ENCODE measurements at places on chromosomes 2 and 18. TPM values are rescaled to one million over a fixed set of nuclear protein-coding genes. Genes with fewer than 3 reads are reported as not detected.

- no peak for DNase-seq
Measured at GRCh38 chr2:116754381-116755101, 1060.0 kb upstream of the DDX18 start.

- no peak for DNase-seq
Measured at GRCh38 chr2:106057206-106057605, 136.9 kb downstream of the UXS1 start.

DNA sequence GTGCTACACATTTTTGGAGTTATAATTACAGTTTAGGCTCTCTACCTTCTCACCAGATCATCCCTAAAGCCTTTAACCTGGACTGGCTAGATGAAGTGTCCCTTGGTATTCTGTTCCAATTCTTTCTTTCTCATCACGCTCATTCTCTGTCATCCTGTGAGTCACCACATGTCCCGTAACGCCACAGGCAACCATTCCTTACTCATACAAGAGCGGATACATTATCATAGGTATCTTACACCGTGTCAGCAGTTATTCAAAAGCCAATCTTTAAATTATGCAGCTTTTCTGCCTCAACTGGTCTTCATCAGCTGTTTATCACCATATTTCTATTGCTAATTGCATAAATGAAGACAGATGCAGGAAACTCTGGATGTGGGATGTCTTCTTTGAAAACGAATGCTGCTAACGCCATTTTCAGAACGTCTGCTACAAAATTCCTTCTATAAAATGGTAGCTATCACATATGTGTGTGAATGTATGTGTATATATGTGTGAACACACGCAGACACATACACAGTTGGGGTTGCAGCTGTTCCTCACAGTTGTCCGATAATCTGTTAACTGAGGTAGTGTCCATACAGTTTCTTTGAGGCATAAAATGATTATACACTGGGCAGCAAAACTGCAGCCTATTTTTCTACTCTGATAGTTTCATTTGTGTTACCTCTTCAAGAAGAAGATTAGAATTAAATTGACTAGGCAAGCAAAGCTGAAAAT is 47.9 kb downstream of the EML6 start:
- DNase-seq: no peak

The IL1B gene
- not detected for total RNA-seq

- DNase-seq: no peak
Measured at GRCh38 chr18:49174478-49174877, 223.7 kb upstream of the SMAD7 start.

DNA sequence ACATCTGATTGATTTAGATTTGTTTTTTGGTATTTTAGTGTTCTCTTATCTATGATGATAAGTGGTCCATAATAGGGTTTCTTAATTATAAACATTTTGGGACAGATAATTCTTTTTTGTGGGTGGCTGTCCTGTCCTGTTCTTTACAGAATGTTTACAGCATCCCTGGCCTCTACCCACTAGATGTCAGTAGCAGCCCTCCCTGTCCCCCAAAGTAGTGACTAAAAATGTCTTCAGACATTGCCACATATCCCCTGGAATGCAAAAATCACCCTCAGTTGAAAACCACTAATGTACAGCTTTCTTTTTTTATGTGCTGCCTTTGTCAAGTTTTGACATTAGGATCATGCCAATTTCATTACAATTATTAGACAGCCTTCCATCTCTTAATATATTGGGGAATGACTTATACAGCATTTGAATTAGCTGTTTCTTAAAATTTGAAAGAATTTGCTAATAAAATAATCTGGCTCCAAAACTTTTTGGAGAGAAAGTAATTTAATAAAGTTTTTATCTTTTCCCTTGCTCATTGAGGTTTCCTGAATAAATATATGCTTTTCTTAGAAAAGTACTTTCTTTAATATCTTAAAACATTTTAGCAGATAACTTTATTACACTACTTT is 19.5 kb downstream of the WIPF1 start:
- DNase-seq: no peak

DNA sequence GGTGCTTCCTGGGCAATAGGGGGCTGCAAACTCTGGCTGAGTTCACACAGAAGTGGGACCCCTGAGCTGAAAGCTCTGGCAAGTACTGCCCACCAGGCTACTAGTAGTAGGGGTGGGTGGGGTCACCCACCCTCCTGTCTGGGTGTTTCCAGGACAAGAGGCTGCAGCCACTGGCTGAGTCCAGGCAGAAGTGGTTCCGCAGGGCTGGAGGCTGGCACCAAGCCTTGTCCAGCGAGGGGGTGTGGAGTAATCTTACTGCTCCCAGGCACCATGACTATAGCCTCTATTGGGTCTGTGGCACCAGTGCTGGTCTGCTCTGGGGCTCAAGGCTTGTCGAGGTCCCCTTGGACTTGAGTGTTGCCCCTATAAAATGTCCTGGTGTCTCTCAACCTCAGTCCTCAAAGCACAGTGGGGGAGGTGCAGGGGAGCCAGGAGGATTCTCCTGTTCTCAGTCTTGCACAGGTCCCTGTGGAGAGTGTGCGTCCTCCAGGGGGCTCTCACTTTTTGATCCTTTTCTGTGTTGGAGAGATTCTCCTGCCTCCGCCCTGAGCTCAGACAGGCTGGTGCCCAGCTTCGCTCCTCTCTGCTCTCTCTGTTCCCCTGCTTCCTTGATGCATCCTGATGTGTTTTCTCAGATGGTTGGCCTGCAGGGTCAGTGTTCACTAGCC is 48.1 kb downstream of the NUP35 start:
- no peak for DNase-seq

The GKN2 gene
- not detected for total RNA-seq

- no peak for DNase-seq
Measured at GRCh38 chr2:145156199-145156598, 636.3 kb upstream of the ZEB2 start.
